ENCODE measurements at places on chromosomes 1 and 21. TPM values are rescaled to one million over a fixed set of nuclear protein-coding genes. Genes with fewer than 3 reads are reported as not detected.

NMNAT2 gene
- 0.26 TPM for total RNA-seq

VWA1 gene
- 78.9 TPM for total RNA-seq

SLC22A15 gene
- total RNA-seq = 5.0 TPM

GJA5 gene
- total RNA-seq = not detected

FBXO2 gene
- total RNA-seq = 4.0 TPM

TCEA3 gene
- total RNA-seq = 1.5 TPM

CYB5RL gene
- total RNA-seq = 14.5 TPM

JAM2 gene
- total RNA-seq = not detected

DMBX1 gene
- 0.88 TPM for total RNA-seq

PCNX2 gene
- total RNA-seq = 50.7 TPM

LMOD1 gene
- total RNA-seq = not detected

GSTM1 gene
- total RNA-seq = 15.4 TPM

OR2T2 gene
- total RNA-seq = not detected

ZMPSTE24 gene
- 62.0 TPM for total RNA-seq

RIPPLY3 gene
- 0.17 TPM for total RNA-seq

NUDT4B gene
- 0.78 TPM for total RNA-seq

KRTAP6-2 gene
- not detected for total RNA-seq

SPATC1L gene
- total RNA-seq = 4.4 TPM

PEAR1 gene
- total RNA-seq = 3.0 TPM

MAEL gene
- total RNA-seq = 0.34 TPM

HSD11B1 gene
- not detected for total RNA-seq

CR1 gene
- not detected for total RNA-seq

KIF14 gene
- total RNA-seq = 17.2 TPM

CHODL gene
- total RNA-seq = not detected

RTCA gene
- 21.7 TPM for total RNA-seq

PPIE gene
- total RNA-seq = 38.2 TPM

TXNIP gene
- total RNA-seq = 27.3 TPM

SLAMF9 gene
- total RNA-seq = not detected

MYOG gene
- not detected for total RNA-seq

LCE6A gene
- not detected for total RNA-seq

CCDC181 gene
- 0.71 TPM for total RNA-seq

TMEM61 gene
- total RNA-seq = 0.45 TPM

HHIPL2 gene
- 0.98 TPM for total RNA-seq

RGS13 gene
- not detected for total RNA-seq

AKR7A3 gene
- total RNA-seq = 2.2 TPM

KPRP gene
- total RNA-seq = not detected

CCDC27 gene
- total RNA-seq = not detected

CD1E gene
- not detected for total RNA-seq

TMEM125 gene
- total RNA-seq = 20.7 TPM

CLDN19 gene
- not detected for total RNA-seq

S100A9 gene
- 10.6 TPM for total RNA-seq

MYBPH gene
- not detected for total RNA-seq

RNF2 gene
- total RNA-seq = 23.3 TPM

OVAAL gene
- not detected for total RNA-seq

CACNA1S gene
- not detected for total RNA-seq

EXTL1 gene
- not detected for total RNA-seq

CD164L2 gene
- total RNA-seq = not detected

GRHL3 gene
- total RNA-seq = 1.4 TPM

TCHHL1 gene
- not detected for total RNA-seq

HPDL gene
- 8.4 TPM for total RNA-seq

DYRK3 gene
- 7.6 TPM for total RNA-seq

AK5 gene
- not detected for total RNA-seq

PBX1 gene
- total RNA-seq = 21.8 TPM

Measured in Calu3 (cell line).